ENCODE measurements at places on chromosomes 7 and 10. TPM values are rescaled to one million over a fixed set of nuclear protein-coding genes. Genes with fewer than 3 reads are reported as not detected.

- no peak for DNase-seq
Observed at GRCh38 chr10:48460182-48460581, 144.7 kb downstream of the ARHGAP22 start.

DNA sequence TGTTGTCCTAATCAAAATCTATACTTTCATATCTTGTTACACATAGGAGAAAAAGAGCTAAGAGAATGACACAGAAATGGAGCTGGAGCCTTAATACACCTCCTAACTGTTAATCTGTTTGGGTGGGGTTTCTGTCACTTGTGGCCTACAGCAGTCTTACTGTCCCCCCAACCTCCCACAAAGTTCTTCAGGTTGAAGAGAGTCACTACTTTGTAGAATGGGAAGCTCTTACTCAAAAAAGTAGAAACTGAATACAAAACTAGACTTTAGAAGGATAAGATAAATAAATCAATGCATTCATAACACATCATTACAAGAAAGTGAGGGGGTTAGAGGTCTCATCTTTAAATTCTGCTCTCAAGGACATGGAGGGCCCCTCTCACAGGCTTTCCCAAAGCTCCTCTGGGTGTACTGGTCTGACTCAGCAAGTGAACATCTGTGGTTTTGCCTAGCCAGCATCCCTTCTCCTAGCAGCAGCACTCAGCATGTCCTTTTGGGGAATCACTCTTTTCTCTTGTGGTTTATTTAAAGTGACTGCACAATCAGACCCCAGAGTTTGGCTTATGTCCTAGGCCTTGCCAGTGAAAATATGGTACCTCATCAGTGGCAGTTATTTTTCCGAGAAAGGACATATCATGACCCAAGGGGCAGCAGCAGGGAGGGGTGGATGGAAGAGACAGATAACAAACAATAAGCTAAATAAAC is 2.0 kb upstream of the BLVRA start:
- peak; percentile 39 for DNase-seq

FANK1 gene
- 0.38 TPM for total RNA-seq

TMEM225B gene
- 1.7 TPM for total RNA-seq

- DNase-seq: no peak
Observed at GRCh38 chr10:77441353-77442166, 196.0 kb downstream of the KCNMA1 start.

GSTO2 gene
- total RNA-seq: 3.0 TPM

CPED1 gene
- total RNA-seq: not detected

GATA3 gene
- total RNA-seq: 4.0 TPM

OR13A1 gene
- not detected for total RNA-seq

DNA sequence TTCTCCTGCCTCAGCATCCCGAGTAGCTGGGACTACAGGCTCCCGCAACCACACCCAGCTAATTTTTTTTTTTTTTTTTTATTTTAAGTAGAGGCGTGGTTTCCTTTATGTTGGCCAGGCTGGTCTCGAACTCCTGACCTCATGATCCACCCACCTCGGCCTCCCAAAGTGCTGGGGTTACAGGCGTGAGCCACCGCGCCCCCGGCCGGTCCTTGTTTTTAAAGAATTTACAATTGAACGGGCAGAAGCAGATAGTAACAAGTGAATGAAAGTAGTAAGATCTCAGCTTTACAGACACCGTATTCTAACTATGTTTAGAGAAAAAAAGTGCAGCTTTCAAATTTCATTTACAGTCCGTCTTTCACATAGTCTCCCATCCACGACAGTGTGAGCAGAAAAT is 112.5 kb upstream of the VWC2 start:
- no peak for DNase-seq

DNA sequence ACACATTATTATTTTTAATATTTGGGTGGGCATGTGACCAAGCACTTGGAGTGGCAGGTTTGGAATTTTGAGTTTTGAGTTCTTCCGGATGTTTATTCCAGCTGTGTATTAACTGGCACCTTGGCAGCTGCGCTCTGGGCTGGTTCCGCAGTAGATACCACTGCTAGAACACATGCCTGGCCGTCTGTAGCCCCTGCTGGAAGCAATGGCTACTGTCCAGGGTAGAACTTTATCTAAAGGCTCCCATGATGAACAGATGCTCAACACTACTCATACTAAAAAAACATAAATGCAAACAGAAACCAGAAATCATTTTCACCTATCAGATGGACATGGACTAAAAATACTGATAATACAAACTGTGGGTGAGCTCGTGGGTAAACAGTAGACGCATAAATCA is 19.4 kb upstream of the SH3PXD2A start:
- DNase-seq: no peak

- DNase-seq: no peak
Observed at GRCh38 chr7:102994567-102994966, 80.0 kb downstream of the FBXL13 start.

GNA12 gene
- 15.0 TPM for total RNA-seq

DNA sequence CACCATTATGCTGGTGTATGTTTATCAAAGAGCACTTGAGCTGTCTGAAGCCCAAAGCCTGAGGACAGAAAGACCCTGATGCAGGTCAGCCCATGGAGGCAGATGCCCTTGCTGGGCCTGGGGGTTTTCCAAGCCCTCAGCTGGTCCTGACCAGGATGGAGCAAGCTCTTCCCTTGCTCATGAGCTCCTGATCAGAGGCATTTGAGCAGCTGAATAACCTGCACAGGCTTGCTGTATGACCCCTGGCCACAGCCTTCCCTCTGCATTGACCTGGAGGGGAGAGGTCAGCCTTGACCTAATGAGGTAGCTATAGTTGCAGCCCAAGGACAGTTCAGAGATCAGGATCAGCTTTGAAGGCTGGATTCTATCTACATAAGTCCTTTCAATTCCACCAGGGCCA is 13.0 kb downstream of the AQP1 start:
- no peak for DNase-seq

- no peak for DNase-seq
Observed at GRCh38 chr7:80654887-80655340, 16.5 kb downstream of the CD36 start.

GRCh38 chr10:50577681-50578350 is 45.9 kb downstream of the SGMS1 start:
- peak; percentile 17 for DNase-seq

GAD2 gene
- not detected for total RNA-seq

- no peak for DNase-seq
Observed at GRCh38 chr10:124672181-124672638, 72.0 kb downstream of the FAM53B start.

- no peak for DNase-seq
Observed at GRCh38 chr7:133478591-133479135, 225.8 kb downstream of the EXOC4 start.

DNA sequence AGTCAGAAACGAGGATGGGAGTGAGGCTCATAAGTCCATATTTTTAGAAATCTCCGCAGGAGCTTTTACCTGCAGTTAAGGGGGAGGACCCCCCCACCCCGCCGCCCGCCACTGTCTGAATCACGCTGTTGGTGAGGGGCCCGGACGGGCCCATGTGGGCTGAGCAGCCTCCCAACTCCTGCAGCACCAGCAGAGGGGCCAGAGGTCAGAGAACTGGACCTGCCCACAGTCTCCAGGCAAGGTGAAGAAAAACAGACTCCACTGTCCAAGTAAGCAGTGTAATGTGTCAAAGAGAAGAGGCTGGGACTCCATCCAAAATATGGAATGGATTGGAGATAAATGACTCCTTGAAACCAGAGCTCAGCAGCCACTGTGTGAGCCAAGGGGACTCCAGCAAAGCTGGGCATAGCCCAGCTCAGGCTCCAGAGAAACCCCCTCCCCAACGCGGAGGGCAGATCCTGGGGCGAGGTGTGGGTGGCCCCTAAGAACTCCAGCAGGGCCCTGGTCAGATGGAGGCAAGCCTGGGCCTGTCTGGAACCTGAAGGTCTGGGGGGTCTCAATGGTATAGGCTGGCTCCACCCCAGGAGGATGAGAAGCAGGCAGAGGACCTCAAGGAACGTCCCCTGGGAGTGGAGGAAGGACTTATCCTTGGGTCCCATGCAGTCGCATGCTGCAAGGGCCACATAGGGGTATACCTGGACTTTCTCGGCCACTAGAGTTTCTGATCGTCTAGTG is 128.5 kb upstream of the TNS3 start:
- no peak for DNase-seq

- DNase-seq: peak; percentile 21
Observed at GRCh38 chr10:90319188-90319914, 538.5 kb downstream of the HTR7 start.

CFAP46 gene
- not detected for total RNA-seq

GRCh38 chr7:108094933-108095710 is 35.0 kb downstream of the LAMB4 start:
- no peak for DNase-seq

- no peak for DNase-seq
Observed at GRCh38 chr10:31466313-31466712, 147.3 kb downstream of the ZEB1 start.

GRCh38 chr7:155344270-155344617 is 46.6 kb downstream of the INSIG1 start:
- no peak for DNase-seq

DNA sequence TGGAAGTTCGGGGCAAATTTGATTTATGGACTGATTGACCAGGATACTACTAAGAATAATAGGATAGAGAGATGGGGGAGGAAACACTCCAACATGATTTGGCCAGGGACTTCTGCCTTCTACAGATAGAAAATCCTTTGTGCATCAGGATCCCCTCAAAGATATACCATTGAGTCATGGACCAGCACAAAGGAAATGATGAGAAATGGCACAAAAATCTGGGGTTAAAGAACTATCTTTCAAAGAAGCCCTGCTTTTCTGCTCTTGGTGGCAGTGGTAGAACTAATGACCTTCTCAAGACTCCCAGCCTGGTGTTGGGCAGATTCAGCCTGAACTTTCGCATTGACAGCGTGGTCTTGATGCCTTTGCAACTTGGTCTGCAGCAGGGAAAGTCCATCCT is 27.6 kb upstream of the LAMB1 start:
- no peak for DNase-seq

TPK1 gene
- total RNA-seq: 28.6 TPM

SFRP4 gene
- not detected for total RNA-seq

STEAP1B gene
- 0.19 TPM for total RNA-seq

GRCh38 chr7:11193131-11193867 is 219.6 kb downstream of the PHF14 start:
- DNase-seq: no peak

DNA sequence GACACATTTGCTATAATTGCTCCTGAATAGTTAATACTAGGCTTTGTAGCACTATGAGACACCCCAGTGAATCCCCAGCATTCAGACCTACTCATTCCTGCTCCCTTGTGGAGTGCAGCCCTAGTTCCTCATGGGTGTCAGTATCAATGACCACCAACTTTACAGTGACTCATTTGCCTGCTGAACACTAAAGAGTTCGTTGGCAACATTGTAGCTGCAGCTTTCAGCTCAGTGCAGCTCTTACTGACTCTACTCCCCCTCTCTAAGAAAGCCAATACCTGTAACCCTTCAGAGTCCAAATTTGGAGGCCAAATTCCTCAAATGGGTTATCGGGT is 127.1 kb upstream of the MTPN start:
- DNase-seq: no peak

GRCh38 chr7:148701414-148701813 is 2.7 kb downstream of the CUL1 start:
- DNase-seq: no peak

DNA sequence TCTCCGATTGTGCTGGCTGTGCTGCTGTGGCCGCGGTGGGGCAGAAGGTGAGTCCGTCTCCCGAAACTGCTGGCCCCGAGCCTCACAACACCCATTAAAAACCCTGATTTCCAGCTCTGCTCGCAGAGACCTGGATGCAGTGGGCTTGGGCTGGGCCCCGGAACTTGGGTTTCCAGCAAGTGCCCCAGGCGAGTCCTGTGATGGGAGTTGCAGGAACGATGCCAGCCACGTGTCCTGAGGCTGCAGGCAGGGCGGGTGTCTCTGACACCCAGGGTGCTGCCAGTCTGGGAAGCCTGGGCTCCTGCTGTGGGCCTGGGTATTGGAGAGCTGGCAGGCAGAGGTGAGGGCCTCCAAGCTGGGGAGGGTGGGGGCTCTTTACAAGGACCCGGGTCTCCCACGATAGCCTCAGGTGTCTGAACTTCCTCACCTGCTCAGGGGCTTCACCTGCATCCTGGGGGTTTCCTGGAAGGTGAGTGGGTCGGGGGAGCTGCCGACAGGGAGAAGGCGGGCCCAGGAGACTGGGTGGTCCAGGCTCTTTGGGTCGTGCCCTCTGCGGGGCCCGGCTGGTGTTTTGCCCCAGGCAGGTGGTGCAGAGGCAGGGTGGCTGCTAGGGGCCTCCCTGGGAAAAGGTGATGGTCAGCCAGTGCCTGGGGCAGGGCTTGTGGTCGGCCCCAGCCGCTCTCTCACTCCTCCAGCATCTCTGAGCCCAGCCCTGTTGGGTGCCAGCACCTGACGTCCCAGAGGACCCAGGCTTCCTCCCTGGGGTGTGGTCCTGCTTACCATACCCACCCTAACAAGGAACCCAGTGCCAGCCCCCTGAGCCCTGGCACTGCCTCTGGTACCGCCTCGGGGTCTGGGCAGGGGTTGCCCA is 180.3 kb downstream of the DNAJB6 start:
- DNase-seq: no peak

PLEKHS1 gene
- total RNA-seq: not detected

GRCh38 chr7:113085781-113086390 is 741 bp downstream of the GPR85 start:
- no peak for DNase-seq

DNA sequence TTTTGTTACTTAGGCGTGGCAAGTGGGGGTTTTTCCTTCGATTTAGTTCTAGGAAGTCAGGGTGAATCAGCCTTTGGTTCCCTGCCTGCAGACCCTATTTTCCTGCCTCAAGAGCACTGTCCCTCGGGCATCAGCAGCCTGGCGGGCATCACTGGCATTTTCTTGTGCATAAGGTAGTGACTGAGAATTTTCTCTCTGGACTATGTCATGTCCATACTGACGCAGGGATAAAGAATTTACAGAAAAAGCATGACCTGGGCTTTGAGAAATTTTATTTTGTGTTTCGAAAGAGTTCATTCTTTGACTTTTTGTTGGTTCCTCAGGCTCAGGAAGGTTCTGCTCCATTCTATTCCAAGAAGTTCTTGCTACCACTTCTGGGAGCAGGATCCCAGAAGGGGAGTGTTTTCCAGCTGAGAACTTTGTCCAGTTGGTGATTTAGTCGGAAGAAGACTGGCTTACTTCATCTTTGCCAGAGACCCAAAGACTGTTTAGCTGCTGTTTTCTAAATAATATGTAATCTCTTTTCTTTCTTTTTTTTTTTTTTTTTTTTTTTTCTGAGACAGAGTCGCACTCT is 213.9 kb upstream of the SH2B2 start:
- DNase-seq: no peak

DNA sequence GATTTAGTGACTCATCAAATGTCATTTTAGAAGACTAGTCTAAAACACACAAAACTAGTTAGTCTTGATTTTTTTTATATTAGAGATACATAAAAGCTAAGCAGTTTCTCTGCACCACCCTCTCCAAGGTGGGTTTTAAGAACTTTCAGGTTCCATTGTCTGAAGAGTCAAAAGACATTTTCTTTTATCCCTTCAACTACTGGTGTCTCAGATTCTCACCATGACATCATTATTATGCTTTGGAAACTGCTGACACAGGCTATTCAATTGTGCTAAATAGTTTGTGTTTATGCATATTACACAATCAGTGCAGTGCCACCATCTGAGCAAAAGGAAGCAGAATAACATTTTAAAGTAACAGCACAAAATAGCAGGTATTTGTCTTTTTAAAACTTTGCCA is 52.2 kb downstream of the IGF2BP3 start:
- DNase-seq: no peak

- no peak for DNase-seq
Observed at GRCh38 chr10:19848226-19848985, 32.2 kb downstream of the PLXDC2 start.

- DNase-seq: no peak
Observed at GRCh38 chr7:4716946-4717795, 35.1 kb downstream of the FOXK1 start.

- peak; percentile 76 for DNase-seq
Observed at GRCh38 chr7:140230516-140230860, 53.7 kb upstream of the KDM7A start.

CAMK2G gene
- total RNA-seq: 26.3 TPM

All from activated naive CD4-positive, alpha-beta T cell treated with anti-CD3 and anti-CD28 coated beads for 36 hours (primary cell).